ENCODE measurements at places on chromosomes 7 and 10.

GRCh38 chr10:51892313-51892712 is 192.9 kb upstream of the CSTF2T start:
- DNase-seq, result no peak

GRCh38 chr10:29714096-29714874 is 79.5 kb upstream of the SVIL start:
- DNase-seq, result no peak

DNA sequence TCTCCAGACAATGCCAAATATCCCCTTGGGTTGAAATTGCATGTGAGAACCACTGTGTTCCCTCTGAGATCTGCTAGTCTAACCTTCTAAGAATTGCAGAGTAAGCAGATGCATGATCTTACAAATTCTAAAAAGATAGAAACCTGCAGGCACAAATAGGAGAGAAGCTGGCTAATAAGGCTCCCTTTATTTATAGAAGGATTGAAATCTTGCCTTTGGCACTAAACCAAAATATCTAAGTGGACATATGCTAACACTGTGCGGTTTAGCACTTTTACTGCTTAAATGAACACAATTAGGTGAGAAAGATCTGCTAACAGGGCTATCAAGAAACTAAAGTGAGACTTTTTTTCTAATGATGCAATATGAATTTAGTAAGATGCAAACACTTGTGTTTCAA is 225.5 kb downstream of the DOCK4 start:
- DNase-seq, result no peak

DNA sequence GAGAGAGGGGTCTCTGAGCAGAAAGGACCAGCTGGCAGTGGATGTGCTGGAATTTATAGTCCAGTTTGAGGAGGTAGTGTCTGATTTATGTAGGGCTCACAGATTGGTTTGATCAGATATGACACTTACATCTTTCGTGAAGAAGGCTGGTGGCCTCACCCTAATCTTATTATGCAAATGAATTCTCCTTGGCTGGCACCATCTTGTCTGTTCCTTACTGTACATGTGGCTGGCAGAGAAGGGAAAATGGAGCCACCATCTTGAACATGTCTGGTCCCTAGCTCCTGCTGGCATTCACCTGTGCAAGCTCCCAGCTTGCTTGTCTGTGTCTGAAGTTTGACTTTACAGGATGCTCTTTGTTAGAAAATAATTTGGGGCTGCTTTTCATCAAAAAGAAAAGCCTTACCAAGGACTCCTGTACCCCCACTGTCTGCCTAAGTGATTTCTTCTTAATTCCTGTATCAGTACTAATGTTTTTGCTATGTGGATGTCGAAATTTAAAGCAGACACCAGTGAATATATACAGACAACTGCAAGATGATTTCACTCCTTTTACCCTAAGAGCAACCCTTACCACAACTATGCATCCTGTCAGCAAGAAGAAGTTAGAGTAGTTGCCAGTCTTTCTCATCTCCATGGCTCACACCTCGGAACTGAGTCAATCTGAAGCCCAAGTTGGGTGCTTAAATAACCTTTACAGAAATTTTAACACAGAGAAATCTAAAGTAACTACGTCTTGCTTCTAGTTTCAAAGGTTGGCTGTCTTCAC is 322.0 kb upstream of the SEMA3D start:
- DNase-seq, result no peak

- DNase-seq, result no peak
These were observed 176.6 kb downstream of the SEMA3E start for GRCh38 chr7:83472376-83472775.

DNA sequence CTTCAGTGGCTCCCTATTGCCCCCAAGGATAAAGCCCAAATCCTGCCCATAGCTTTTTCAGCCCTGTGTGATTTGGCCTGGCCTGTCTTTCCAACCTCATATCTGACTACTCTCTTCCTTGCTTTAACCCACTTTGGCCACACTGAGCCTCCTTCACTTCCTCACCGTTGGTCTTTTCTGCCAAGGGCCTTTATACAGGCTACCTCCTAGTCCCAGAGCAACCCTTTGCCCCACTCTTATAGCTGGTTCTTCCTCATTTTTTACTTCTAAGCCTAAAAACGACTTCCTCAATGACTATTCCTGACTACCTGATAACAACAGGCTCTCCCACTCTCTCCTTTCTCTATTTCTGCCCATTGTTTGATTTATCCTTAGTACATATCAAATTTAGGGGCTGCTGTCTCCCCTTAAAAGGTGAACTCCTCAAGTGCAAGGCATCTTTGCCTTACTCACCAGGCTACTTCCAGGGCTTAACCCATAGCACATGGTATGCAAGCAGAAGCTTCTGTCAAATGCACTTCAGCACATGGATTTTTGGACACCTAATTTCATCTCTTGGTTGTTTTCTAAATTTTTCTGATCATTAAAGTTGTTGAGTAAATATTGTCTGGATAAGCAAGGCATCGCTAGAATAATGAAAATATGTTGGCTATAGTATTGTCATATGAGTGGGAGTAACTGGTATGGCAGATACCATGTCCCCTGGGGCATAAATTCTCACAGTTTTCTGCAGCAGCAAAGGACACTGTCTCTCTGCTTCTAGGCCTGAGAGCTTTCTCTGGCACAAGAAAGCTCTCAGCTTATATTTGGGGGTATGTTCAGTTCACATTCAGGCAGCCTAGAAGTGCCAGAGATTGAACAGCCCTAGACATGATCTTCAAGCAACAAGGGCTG is 201.5 kb upstream of the GPR26 start:
- no peak for DNase-seq

GRCh38 chr7:150430465-150431085 is 19.9 kb upstream of the GIMAP8 start:
- DNase-seq, result no peak

DNA sequence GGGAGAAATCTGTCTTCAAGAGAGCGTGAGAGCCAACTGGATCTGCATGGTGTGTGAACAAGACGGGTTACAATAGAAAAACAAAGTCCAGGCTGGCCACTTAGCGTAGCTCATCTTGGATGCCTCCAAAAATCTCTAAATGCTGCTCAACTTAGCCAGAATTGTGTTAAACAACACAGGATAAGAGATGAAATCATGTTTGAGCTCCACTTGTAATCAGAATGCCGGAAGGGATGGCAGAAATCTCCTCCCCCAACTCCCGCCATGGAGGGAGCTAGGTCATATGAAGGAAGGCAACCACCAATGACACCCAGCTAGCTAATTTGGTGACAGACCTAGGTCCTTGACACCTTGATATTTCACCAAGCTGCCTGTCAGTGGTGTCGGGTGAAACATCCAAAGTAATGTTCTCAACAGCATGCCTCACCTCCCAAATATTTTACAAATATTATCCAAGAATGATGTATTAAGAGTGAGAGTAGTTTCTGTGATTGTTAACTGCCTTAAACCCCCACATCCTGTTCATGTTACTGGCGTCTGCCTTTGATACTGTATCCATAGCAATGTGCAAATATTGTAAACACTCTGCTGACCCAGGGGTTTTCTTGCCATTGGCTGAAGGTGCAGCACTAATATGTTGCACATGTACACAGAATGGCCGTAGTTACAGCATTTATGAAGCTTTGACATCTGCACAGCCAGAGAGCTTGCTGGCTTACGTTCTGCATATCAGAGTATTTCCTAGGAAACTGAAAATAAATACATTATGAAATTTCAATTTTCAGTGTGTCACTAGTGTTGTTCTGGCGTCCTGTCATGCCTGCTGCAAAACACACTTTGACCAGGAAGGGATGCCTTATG is 25.8 kb downstream of the TMEM254 start:
- DNase-seq, result no peak

DNA sequence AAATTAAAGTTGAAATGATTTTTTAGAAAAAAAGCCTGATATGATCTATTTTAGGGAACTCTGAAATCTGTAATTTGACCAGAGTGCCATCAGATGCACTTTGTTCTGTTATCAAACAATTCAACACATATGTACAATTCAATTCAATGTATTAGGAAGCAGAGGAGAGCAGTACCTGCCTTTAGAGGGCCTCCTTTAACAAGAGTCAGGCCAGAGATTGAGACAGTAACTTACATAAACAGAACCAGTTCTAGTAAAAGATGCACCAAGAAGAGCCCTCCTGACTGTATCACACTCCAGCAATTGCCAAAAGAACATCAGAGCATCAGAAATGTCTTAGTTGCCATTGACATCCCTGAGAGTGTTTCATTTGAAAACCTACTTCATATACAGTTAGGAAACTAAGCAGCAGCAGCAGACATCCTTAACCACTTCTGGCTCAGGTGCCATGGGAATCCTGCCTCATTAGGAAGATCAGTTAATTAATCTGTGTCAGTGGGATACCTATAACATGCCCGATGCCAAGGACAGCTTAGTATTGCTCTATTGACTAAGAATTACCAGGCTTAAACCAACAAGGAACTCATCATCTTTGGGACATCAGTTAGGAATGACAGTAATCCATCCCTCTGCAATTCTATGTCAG is 1222.6 kb upstream of the LRRN3 start:
- no peak for DNase-seq

GRCh38 chr7:145331522-145331921 is 495.7 kb upstream of the TPK1 start:
- no peak for DNase-seq

GRCh38 chr10:69464801-69465401 is 13.6 kb downstream of the TSPAN15 start:
- DNase-seq, result no peak

GRCh38 chr10:119377958-119378736 is 164.4 kb downstream of the RGS10 start:
- no peak for DNase-seq

DNA sequence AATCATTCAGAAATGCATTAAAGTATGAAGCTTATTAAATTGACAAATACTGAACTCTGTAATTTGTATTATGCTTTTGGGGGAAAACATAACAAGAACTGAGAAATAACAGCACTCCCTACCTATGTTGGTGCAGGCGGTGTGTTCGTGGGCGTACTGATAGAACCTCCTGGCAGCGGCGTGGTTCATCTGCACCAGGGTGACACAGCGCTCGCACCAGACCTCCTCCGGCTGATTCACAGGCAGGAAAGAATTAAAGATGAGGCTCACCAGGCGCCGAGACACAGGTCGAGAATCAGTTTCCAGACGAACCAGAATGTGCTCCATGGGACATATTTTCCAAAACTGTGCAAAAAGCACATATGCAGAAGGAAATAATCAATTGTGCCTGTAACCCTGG is 40.2 kb downstream of the NCAPG2 start:
- DNase-seq, result no peak

- DNase-seq, result no peak
These were observed 66.1 kb downstream of the GNA12 start for GRCh38 chr7:2777898-2778535.

DNA sequence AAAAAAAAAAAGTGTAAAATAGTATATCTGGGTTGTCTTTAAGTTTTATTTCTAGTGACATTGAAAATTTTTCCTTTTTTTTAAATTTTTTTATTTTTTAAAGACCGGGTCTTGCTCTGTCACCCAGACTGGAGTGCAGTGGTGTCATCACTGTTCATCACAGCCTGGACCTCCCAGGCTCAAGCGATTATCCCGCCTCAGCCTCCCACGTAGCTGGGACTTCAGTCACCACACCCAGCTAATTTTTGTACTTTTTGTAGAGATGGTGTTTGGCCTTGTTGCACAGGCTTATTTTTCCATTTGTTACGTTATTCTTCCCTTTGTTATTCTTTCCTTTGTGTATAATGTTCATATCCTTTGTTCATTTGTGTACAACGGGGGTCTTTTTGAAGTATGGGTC is 30.1 kb downstream of the TSPAN14 start:
- no peak for DNase-seq

GRCh38 chr10:24643679-24644209 is 79.9 kb downstream of the ARHGAP21 start:
- no peak for DNase-seq

DNA sequence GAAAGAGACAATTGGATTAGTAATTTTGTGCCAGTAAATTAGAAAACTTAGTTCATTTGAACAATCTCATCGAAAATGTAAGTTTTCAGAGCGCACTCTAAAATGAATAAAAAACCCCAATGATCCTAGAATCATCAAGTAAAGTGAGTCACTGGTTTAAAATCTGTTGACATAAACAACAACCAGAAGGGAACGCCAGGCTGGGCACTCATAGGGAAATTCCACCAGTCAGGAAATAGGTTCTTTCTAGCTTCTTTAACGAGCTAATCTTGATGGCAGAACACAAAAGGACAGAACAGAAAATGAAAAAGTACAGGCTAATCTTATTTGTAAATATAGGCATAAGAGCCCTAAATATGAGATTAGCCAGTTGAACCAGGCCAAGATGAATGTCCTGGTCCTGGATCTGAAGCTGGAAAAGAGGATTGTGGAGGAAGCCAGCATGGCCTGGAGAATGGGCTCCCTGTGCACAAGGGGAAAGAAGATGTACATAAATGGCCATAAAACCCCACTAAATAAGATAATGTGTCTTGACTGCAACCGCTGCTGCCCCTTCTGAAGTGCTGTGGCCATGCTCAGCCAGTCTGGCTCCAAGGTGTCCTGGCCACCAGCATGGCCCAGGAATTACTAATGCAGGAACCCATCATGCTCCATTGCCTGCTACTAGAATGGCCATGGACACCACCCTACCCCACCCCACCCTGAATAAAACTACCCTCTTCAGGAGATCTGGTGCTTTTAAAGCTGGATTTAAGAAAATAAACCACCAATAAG is 114.0 kb downstream of the WDFY4 start:
- DNase-seq, result no peak

DNA sequence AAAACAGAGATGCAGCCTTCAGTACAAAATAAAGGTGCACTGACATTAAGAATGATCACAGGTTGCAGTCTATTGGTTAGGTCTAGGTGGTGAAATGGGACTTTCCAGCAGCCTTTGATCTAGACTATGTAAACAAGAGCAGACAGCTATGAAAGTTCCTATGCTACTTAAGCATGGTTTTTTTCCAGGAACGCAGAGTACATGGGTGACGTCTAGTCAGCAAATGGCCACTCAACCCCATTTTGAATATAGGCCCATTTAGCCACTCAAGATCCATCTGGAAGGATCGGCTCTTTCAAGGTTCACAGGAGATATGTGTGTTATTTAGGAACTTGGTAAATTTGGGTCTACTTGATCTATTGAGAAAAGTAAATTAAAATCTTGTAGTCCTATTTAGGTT is 1424.6 kb upstream of the LRRTM3 start:
- DNase-seq, result no peak

DNA sequence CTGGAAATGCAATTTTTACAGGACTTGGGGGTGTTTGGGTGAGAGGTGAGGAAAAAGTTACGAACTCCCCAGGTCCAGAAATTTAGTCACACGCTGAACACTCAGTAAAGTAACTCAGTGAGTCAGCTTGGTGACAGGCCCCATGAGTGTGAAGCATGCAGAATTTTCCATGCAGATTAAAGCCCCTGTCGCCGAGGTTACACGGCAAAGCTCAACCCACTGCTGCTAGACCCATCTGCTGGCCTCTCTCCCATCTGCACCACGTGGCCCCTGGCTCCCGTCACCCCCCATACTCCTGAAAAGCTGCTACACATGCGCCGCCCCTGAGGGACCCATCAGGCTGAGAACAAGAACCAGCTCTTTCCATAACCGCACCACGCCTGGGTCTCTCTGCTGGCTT is 7.0 kb upstream of the MMP21 start:
- DNase-seq, result no peak
